ENCODE measurements at places on chromosomes 3 and 15.
A peak's percentile ranks its signal among the peaks of the same experiment; 100 is the strongest.

DNA sequence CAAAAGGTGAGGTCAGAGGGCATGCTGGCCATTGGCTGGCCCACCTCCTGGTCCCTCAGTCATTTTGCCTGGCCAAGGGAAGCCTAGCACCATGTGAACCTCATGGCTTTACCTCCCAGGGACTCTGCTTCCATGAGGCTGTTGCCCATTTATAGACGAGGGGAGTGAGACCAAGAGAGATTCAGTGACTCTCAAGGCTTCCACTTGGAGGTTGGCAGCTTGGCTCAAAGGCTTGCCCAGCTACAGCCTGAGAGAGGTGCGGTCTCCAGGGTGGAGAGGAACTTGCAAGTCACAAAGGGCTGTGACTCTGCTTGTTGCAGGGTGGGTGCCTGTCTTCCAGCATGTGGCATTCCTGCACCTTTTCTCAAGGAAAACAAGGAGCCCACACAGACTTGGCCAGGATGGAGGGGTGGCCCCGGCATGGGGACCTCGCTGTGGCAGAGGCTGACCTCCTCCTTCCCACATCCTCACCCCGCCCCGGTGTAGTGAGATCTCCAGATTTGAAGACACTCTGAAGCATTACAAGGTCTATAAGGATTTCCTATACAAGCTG, 24.5 kb downstream of the CFAP100 start:
- no peak for DNase-seq

GRCh38 chr3:70096376-70097066, 97.0 kb downstream of the SAMMSON start:
- no peak for DNase-seq

DNA sequence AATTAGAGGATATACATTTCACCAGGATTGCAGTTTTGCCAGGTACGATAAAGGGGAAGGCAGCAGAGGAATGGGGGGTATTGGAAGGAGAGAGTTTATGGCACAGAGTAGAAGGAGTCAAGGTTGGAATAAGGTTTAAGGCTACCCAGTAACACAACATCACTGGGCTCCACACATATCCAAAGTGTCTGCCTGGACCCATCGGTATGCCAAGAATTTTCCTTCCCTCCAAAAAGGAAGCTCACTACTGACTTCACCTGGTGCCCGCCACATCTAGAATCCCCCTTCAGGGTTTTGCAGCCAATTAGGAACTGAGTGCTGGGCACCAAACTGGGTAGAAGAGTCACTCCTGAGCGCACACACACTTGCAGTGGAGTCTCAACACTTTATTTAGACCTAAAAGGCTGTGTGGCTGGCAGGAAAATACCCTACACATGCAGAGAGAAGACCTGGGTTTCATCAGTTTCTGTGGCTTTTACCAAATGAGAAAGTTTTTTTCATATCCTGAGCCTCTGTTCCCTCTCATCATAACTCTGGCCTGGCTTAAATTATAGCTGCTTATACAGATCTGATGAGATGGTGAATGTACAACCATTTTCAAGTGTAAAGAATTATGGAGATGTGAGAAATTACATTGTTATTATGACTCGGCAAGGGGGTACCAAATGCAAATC, 190.8 kb upstream of the LPP start:
- DNase-seq: no peak

GRCh38 chr3:49901366-49902339, 2.0 kb downstream of the MST1R start:
- DNase-seq: no peak

DNA sequence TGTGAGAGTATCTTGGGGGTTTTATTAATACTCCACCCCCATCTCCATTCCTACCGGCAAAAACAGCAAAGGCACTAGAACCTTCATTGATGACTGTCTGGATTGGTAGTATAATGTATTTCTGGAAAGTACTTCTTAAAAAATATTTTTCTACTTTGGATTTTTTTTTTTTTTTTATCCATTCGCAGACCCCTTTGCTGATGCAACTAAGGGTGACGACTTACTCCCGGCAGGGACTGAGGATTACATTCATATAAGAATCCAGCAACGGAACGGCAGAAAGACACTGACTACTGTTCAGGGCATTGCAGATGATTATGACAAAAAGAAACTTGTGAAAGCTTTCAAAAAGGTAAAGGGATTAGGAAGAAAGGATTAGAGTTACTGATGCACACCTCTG, 1.2 kb downstream of the EIF1B start:
- no peak for DNase-seq

DNA sequence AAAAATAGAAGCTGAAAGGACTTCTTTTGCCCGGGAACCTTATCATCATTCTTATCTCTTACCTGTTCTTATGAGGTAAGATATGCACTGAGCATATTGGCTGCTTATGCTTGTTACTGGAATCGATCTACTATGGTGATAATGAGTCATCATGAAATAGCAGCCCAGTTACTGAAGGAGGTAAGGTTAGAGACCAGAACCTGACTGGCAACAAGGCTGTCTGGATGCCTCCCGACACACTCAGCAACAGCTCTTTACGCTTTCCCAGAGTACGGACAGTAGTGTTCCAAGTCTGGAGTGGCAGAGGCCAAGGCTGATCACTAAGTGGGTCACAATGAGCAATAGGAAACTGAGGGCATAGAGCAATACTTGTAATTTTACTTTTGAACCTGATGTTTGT, 314.1 kb downstream of the NLGN1 start:
- DNase-seq: no peak

GRCh38 chr15:70340494-70340870, 242.8 kb upstream of the TLE3 start:
- no peak for DNase-seq

DNA sequence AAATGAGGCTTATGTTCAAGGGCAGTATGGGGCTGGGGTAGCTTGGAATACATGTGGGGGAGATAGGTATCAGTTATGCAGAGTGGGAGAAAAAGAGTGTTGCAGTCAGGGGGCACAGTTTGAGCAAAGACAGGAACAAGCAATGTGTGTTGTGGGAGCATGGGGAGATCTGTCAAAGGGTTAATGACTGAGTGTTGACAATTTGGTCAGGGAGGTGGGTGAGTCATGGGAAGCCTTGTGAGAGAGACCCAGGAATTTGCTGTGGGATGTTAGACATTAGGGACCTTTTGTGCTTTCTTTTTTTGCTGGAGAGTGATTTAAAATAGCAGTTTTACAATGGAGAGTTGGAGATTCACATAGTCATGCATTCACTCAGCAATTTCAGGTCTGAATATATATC, 221.6 kb upstream of the NR2E3 start:
- no peak for DNase-seq

GRCh38 chr3:49716169-49716568, 3.3 kb downstream of the AMIGO3 start:
- no peak for DNase-seq

DNA sequence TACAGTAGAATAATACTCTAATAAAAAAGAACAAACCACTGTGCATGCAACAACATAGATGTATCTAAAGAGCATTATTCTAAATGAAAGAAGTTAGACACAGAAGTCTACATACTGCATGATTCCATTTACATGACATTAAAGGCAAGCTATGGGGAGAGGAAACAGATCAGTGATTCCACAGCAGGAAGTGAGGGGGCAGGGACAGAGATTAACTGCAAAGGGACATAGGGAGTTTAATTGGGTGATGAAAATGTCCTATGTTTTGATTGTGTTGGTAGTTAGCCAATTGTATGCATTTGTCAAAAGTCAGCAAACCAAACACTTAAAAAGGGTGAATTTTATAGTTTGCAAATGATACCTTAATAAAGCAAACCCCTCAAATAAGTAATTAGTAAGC, 13.8 kb downstream of the CRYGS start:
- no peak for DNase-seq

DNA sequence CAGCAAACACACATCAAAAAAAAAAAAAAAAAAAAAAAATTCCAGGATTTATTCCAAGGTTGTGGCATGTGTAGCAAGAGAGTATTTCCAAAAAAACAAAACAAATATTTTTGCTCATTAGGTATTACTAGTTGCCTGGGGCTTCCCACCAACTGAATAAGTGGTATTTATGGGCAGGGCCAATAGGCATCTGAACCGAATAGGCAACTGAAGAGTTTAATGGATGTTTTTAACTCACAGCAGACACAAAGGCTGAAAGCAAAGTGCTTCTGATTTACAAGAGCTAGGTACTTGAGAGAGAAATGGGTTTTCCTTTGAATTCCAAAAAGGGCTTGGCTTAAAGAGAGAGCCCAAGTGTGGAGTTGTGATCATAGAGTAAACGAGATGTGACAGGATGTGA, 21.4 kb downstream of the EIF4E3 start:
- DNase-seq: no peak

DNA sequence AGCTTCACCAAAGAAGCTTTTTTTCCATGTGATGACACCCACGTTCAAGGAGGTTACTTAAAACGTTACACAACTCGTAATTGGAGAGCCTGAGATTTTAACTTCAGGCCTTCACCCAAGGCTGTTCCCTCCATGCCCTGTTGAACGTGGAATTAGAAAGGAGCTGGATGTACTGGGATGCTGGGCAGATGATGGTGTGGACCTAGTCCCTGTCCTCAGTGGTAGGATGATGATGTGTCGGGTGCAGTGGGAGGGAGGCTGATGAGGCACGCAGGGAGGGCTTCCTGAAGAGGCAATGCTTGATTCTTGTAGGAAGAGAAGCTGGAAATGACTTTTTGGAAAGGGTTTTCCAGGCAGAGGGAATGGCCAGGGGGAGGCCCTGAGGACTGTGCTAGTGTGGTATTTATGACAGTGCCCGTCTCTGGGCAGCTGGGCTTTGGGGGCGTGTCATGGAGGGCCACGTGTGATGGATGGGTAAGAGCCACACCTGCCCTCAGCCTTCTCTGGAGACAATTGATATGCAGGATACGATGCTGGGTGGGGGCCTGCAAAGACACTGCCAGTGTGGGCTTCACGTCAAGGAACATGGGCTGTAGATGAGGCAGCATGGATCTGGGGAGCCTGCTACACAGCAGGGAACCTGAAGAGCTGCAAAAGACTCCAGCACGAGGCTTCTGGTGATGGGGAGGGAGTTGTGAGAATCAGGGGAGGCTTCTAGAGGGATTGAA, 15.3 kb downstream of the SYNM start:
- DNase-seq: no peak

GRCh38 chr3:63328365-63328764, 50.3 kb downstream of the SYNPR start:
- no peak for DNase-seq

DNA sequence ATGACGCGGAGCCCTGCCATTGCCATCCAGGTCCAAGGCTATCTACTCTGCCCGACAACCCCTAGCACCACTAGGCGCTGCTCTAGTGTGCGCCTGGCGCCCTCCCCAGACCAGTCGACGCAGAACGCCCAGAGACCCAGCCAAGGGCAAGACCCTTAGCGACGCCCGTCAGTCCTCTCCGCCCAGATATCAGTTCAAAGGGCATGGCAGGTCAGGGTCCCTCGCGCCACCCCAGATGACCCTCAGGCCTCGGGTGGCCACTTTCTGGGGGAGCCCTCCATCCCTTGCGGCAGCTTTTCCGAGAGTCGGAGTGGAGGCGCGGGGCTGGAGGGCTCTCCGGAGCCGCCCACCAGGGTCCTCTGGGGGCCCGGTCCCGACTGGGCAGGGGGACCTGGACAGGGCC, 371 bp upstream of the CLSTN2 start:
- no peak for DNase-seq

- no peak for DNase-seq
Measured at GRCh38 chr3:184336547-184337398, 627 bp upstream of the FAM131A start.

DNA sequence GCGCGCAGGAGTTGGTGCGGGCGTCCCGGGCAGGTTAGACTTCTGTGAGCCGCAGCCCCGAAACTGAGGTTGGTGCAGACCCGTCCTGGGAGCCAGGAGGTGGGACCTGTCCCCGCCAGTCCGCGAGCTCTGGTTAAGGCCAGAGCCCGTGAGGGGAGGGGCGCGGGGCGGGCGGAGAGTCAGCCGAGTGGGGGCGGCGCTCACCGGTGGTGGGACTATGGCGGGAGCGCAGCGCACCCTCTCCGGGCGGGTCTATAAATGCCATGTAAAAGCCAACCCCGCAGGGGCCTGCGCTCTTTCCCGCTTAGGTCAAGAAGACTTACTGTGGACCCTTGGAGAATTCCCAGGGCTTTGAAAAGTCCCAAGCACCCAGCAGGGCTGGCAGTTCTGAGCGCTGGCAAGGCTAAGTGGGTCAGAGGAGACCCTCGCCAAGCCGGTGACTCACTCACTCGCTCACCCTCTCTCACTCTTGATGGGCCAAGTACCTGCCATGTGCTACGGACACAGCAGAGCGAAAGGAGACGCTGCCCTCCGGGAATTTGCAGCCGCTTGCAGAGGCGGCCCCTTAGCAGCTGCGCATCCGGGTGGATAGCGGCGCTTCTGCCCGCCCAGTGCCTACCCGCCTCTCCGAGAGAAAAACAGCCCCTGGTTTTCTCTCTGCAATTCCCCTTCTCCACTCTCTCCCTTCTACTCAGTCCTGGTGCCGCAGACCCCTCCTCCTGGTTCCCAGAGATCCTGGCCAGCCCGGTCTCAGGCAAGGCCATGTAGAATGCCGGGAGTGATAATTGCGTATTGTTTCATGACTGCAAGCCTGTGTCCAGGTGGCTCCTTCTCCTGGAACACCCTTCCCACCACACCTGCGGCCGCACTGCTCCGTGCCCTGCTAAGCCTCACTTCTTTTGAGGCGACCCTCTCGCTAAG, at the start of gene ALDH1L1:
TSS of gene ALDH1L1 (minus strand) at position 110 of the 921 bp plus-strand sequence. CDS start 19,607 bp downstream, outside the sequence.
- DNase-seq: no peak

- DNase-seq: no peak
Measured at GRCh38 chr3:71694358-71694999, 30.7 kb downstream of the EIF4E3 start.

DNA sequence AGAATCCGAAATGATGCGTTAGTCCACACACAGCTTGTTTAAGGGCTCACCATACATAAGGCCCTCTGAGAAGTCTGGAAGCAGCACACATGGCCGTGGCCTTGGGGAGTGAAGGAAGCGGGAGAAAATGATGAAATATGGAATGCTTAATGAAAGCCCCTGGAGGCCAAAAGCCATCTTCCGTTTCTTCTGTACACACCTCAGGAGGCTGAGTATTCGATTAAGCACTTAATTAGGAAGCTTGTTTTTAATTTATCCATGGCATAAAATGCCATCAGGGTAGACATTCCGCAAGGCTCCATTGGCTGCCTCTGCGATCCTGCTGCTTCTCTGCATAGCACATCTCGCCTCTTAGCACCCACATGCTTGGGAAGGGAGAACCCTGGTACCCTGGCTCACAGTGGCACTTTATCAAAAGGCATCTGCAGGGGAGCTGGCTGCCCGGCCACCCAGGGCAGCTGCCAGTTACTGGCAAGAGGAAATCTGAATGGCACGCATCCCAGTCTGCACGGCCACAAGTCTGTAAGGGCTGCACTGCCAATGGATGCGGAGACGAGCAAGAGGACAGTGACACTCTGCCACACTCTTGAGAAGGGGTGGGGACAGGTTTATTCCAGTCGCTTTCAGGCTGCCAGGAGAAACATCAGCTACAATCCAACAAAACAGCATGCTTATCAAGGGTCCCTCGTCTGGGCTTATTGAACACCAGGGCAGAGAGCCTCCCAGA, 356.2 kb downstream of the OCA2 start:
- DNase-seq: no peak

- no peak for DNase-seq
Measured at GRCh38 chr15:77038312-77039216, 32.3 kb downstream of the TSPAN3 start.

GRCh38 chr15:70196372-70197316, 98.9 kb upstream of the TLE3 start:
- DNase-seq: peak; percentile 9

All from stimulated activated CD4-positive, alpha-beta T cell treated with anti-CD3 and anti-CD28 coated beads, Interleukin-1b, Interleukin-23, amount 100 ng/mL, for 4 hours (primary cell).